Femur (tissue), 1 donor: ENCODE measurements at places on chromosomes 13 and 19.

- DNase-seq = peak; percentile 73
Measured at GRCh38 chr13:97344265-97345175, 89.4 kb upstream of the RAP2A start.

GRCh38 chr19:15457701-15458484 is 6.5 kb downstream of the RASAL3 start:
- DNase-seq = peak; percentile 14

DNA sequence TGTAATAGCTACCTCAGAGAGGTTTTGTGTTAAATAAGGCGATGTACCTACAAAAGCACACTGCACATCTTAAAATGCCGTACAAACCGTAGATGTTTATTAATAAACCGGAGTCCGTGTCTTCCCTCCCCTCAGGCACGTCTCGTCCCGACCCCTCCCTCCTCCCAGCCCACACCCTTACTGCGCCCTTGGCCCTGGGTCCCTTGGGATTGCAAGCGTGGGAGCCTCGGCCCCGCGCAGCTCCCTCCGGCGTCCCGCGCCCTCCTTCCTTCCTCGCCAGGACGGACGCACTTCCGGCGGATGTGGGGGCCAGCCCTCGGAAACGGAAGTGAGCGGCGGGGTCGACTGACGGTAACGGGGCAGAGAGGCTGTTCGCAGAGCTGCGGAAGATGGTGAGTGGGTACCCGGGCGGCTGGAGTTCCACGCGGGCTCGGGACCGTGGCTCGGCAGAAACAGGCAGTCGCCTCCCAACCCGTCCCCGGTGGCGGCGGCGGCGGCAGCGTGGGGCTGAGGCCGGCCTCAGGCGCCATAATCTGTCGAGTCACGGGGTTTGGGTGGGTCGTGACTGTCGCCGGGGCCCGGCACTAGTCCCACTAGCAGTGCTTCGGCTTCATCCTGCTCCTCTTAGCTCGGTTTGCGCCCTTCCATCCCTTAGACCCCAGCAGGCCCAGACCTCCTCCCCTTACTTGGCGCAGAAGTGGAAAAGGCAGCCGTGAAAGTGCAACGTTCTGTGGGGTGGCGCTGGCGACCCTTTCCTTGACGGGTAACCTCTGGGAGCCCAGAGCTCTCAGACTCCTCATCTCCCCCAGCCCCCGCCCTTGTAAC is at the start of gene POMP:
POMP (plus strand) TSS at position 335 of the 825 bp plus-strand sequence; CDS start at position 390, 55 bp downstream.
- peak; percentile 97 for DNase-seq

GRCh38 chr13:43666403-43666802 is 120.4 kb downstream of the ENOX1 start:
- DNase-seq = no peak

DNA sequence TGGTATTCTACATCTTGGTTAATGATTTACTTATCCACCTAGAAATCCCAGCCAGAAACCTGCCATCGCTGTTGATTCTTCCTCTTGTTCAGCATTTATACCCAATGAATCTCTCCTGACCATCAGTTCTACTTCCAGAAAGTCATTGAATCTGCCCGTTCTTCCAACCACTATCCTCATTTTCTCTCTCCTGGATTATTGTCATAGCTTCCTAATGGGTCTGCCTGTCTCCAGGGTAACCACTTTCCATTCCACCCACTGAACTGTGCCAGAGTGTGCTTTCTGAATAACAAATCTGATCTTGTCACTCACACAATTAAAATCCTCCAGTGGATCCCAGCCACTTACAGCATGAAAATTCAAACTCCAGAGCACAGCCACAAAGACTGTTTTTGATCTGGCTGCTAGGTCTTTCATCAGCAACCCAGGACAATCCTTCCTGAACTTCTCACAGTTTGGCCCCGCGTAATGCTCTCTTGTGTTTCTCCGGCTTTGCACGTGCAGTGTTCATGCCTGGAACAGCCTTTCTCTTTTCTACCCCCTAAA is 330.6 kb downstream of the SPRY2 start:
- no peak for DNase-seq

DNA sequence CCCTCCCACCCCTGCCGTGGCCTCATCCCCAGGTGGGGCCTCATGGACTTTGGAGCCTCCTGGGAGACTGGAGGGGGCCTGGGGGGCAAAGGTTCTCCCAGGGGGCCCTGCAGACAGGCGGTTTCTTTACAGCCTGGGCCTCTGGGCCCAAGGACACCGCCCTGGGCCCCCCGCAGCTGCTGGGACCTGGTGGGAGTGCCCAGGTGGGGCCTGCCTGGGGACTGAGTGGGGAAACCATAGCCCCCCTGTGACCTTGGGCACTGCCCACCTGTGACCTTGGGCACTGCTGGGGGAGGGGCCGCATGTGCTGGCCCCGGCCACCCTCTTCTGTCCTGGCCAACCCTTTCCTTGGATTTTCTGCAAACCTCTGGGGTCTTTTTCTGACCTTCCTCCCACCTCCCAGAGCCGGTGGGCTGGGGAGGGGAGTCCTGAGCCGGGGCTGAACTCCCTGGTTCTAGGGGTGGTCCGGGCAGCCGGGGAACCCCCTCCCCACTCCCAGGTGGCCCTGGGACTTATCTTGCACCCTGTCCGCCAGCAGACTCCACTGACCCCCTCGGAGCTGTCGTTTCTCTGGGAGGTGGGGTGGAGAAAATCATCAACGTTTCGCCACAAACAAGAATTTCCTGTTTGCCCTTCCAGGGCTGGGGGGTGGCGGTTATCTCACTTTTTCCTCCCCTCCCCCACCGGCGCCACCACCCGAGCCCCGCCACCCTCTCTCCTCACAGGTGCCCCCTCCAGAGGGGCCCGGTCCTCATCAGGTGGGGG is 27.0 kb downstream of the ARID3A start:
- DNase-seq = no peak

GRCh38 chr19:17671906-17672305 is 16.2 kb downstream of the UNC13A start:
- no peak for DNase-seq

- DNase-seq = no peak
Measured at GRCh38 chr19:51163257-51163656, 21.2 kb downstream of the SIGLEC7 start.

- no peak for DNase-seq
Measured at GRCh38 chr19:18214779-18215433, 11.1 kb upstream of the RAB3A start.

DNA sequence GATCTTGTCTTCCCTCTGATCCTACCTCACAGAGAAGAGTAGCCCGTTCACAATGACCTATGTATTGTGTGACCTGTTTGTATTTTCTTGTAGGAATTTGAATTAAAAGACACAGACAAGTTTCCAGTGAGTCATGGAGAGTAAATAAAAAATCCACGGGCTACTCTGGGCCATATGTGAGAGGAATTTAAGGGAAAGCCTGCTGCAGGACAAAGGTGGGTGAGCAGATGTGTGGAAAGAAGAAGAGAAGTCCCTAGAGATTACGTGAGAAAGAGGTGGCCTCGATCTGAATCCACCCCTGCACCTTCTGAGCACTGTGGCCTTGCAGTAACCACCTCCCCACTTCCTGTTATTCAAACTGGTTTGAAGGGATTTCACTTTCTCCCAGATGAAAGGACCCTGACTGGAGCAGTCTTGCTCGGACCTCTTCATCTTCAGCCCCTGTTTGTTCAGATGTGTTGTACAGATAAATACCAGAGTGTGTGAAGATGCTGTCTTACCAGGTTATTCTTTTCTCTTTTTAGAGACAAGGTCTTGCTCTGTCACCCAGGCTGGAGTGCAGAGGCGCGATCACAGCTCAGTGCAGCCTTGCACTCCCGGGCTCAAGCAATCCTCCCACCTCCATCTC is 205.4 kb downstream of the PDS5B start:
- no peak for DNase-seq

DNA sequence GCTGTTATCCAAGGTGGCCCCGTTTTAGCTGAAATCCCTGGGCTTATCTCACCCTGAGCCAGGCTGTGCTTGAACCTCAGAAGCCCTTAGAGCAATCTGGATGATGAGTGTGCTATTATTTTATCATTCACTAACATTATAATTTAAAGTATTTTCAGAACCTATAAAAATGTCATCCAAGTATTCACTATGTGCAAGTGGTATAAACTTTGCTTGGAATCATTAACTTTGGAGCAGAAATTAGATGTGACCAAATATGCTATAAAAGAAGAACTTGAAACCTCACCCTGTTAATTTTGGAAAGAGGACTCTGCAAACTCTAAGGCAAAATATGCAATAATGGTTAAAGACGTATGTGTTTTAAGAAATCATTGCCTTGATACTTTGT is 147.5 kb downstream of the USP12 start:
- DNase-seq = no peak

- no peak for DNase-seq
Measured at GRCh38 chr13:84894749-84895148, 904.5 kb downstream of the SLITRK6 start.

- peak; percentile 54 for DNase-seq
Measured at GRCh38 chr19:46863818-46864629, 3.2 kb downstream of the ARHGAP35 start.

DNA sequence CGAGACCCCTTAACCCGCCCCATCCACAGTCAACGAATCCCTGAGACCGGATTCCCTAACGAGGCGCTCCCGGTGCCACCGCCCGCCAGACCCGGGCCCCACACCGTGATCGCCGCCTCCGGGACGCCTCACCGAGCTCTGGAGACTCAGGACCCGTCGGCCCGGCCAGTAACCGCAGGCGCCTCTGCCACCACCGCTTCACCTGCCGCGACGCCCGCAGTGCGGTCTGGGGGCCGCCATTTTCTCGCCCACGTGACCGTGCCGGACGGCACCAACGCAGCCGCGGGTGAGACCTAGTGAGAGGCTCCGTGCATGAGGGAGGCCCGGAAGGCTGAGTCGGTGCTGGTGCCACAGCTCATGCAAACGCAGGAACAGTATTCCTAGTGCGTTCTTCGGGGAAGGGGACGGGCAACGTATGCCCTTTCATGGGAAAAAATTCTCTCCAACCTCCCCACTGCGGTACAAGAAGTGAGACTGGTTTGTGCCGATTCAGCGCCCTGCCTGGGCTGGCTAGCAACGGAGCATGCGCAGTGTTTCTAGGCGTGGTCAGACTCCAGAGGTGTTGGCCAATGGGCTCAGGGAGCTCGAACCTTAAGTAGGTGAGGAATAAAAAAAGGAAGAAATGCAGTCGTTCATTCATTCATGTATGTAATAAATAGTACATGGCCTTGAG is at the start of gene DOHH:
DOHH (minus strand) TSS at position 246 of the 673 bp plus-strand sequence. CDS start 3,860 bp downstream, outside the sequence.
- peak; percentile 98 for DNase-seq

DNA sequence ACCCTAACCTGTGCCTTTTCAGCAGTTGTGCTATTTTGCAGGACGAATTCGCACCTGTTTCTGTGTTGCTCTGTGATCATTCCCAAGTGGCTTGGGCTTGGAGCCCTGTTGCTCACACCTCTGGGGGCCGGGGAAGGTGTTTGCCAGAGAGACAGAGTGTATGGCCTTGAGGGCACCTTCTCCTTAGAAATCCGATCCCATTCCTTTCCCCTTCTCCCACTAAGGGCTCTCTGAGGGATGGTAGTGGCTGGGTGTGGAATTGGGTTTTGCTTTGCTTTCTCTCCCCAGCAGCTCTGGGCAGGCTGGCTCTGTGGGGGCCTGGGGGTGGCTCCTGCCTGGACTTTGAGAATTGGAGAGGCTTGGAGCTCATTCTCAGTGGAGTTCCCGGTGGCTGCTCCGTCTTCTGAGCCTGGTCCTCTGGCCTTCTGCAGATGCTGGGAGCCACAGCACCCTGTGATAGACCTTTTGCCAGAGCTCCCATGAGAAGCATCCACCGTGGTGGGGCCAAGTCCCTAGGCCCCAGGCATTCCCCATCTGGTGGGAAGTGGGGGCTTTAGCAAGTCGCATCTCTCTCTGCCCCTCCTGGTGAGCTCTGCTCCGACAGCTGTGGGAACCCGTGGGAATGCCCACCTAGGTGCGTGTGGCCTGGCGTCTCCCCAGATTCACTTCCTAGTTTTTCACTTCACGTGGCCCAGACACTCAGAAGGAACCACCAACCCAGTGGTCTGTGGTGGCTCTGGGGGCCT is 26.1 kb downstream of the ATP11A start:
- no peak for DNase-seq
